GM23248 (cell line): ENCODE measurements at places on chromosomes 5 and 9.

GRCh38 chr5:110413856-110414255 lies 312.6 kb downstream of the TMEM232 start:
- peak; percentile 50 for DNase-seq

DNA sequence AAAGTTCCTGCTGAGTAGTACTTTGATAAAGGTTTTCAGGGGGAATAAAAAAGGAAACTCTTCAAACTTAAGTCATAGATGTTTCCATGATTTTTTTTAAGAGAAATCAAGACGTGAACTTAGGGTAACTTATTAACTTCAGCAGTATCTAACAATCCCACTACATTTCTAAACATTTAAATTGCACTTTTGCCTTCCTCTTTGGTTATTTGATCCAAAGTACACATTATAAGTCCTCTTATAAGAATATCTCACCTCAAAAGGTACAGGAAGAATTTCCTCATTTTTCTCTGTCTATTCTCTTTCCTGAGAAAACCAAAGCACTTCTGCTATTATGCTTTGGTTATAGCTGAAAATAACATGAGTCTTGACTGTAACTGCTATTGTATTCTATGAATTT lies 7.9 kb downstream of the PTPRD start:
- no peak for DNase-seq

DNA sequence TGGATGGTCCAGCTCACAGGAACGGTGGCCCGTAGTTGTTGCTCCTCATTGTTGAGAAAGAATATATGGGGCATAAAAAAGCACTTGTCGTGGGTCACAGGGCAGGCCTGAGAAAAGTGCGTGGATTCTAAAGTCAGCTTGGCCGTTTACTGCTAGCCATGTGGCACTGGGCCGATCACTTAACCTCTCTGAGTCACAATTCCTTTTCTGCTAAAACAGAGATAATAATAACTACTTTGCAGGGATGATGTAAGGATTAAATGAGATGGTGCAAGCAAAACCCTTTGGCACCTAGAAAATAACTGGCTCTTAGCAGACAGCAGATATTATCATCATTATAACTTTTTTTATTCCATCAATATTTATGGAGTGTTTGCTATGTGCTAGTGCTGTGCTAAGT lies 579.7 kb downstream of the CCDC171 start:
- DNase-seq: peak; percentile 65

DNA sequence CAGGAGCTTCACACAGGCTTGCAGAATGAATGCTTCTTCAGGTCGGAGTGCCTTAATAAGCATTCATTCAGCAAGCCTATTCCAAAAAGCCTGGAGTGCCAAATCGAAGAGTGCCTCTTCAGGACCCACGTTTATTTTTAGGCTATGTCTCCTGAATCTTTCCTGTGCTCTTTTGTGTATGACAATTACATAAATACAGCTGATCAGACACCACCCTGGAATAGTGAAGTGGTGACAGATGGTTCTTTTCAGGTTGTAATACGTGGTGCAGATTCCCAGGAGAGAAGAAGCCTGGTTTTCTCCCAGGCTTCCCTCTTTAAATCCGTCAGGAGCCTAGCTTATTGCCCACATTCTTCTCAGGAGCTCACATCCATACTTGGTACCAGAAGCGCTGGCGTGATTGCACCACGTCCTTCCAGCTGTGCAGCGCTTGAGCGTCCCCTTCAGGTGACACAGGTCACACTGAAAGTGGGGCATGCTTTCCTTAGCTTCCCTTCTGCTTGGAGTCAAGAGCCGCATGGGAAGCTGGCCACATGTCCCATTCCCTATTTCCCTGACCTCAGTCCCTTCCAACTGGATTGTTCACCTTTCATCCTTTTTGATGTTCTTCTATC lies 123.1 kb downstream of the ADCY2 start:
- DNase-seq: no peak
